Activated CD4-positive, alpha-beta memory T cell treated with anti-CD3 and anti-CD28 coated beads for 36 hours (primary cell): ENCODE measurements at places on chromosomes 6 and 20.
A peak's percentile ranks its signal among the peaks of the same experiment; 100 is the strongest.

DNA sequence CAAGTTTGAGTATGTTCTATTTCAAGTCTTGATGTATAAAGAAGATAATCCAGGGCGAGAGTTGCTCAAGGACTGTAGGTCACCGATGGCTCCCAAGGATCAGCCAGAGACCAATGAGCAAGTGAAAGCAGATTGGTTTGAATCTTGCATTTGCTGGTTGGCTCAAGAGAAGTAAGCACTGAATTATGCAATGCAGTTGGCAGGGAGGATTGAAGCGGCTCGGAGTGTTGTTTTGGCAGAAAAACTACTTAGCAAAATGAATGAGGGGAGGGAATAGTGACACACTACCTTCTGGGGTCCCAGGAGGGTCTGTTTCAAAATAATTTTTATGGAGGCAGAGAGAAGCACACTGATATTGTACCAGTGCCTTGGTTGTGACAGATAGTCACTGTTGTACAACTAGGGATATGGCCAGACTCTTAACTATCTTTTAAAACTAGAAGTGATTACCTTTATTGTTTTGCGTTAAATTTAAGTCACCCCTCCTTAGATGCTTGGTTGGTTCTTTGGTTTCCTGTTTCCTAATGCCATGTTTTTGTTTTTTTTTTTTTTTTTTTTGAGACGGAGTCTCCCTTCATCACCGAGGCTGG lies 15.7 kb downstream of the SASH1 start:
- H3K4me3 ChIP-seq = no peak overlapping the region
- no peak for DNase-seq
- no peaks in the 10 kb centered on the region for H3K4me1 ChIP-seq
- no peak overlapping the region for H3K27ac ChIP-seq
- H3K36me3 ChIP-seq = no peaks in the 10 kb centered on the region
- peaks cover 5% of the 10 kb centered on the region for H3K27me3 ChIP-seq

DNA sequence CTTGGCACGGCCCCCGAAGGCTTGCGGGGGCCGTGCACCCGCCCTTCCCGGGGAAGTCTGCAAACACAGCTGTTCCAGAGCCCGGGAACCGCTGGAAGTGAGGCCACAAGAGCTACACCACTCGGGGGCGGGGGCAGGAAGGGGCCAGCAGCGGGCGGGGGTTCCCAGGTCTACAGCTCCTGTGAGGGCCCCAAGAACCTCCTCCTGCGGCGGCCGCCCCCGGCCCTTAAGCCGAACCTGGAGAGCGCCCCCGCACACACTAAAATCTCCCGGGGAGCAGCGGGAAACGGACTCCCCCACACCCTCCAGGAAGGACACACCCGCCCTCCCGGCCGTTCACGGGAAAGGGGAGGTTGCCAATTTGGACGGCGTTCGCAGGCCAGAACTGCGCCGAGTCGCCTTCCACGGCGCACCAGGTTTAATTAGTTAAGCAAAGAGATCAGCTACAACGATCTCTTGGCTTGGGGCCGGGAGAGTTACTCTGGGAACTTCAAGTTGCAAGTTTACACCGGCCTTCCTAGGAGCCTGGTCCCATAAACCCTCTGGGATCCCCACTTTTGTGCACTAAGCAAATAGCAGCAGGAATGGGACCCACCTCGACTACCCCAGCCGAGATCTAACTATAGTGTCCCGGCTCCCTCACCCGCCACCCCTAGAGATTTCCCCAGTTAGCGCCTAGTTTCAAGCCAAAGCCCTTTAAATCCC lies 1.7 kb downstream of the JAG1 start:
- H3K27me3 ChIP-seq = peaks cover 70% of the 10 kb centered on the region
- no peaks in the 10 kb centered on the region for H3K36me3 ChIP-seq
- peak overlapping the region; percentile 69 for H3K4me3 ChIP-seq
- H3K27ac ChIP-seq = no peak overlapping the region

DNA sequence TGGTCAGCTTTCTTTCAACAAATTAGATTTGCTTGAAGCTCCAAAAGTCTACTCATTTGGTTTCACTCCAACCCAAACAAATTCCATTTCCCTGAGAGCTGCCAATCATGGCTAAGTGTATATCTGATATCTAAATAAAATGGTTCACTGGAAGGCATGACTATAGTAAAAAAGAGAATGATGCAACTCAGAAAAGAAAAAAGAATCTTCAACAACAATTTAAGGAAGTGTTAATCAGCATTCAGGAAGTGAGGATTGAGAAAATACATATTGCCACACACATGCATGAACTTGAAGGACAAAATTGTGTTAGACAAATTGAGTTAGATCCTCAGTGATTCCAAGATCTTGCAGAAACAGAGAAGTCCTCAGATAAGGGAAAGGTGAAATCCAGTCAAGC lies 972.9 kb upstream of the FLRT3 start:
- no peaks in the 10 kb centered on the region for H3K27me3 ChIP-seq
- H3K4me1 ChIP-seq = no peaks in the 10 kb centered on the region
- DNase-seq = no peak
- H3K4me3 ChIP-seq = no peak overlapping the region

DNA sequence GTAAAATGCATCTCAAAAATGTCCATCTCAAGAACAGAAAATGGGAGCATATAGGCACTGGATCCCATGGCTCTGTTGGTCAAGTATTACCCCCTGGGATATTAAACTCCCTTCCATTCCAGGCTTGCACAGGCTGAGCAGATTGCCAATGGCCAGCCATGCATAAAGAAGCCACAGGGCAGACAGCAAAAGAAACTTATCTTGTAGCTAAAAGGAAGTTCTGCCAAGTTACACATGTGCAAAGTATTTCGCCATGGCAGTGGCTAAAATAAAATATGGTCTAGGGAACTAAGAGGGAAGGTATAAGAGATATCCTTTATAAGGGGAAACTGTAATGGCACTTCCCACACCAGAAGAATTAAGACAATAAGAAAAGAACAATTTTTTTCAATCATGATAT lies 415.6 kb upstream of the BTBD3 start:
- DNase-seq = no peak
- H3K4me1 ChIP-seq = no peaks in the 10 kb centered on the region
- H3K4me3 ChIP-seq = no peak overlapping the region

- peaks cover 46% of the 10 kb centered on the region for H3K4me1 ChIP-seq
- peaks cover 51% of the 10 kb centered on the region for H3K36me3 ChIP-seq
- peak overlapping the region; percentile 29 for H3K27ac ChIP-seq
- H3K4me3 ChIP-seq = no peak overlapping the region
- no peaks in the 10 kb centered on the region for H3K27me3 ChIP-seq
Measured at GRCh38 chr6:37441651-37442050, 8.6 kb downstream of the CMTR1 start.

- peaks cover 2% of the 10 kb centered on the region for H3K36me3 ChIP-seq
- H3K27me3 ChIP-seq = peaks cover 2% of the 10 kb centered on the region
- peaks cover 25% of the 10 kb centered on the region for H3K4me1 ChIP-seq
Measured at GRCh38 chr20:20713244-20713765, 861 bp upstream of the RALGAPA2 start.

DNA sequence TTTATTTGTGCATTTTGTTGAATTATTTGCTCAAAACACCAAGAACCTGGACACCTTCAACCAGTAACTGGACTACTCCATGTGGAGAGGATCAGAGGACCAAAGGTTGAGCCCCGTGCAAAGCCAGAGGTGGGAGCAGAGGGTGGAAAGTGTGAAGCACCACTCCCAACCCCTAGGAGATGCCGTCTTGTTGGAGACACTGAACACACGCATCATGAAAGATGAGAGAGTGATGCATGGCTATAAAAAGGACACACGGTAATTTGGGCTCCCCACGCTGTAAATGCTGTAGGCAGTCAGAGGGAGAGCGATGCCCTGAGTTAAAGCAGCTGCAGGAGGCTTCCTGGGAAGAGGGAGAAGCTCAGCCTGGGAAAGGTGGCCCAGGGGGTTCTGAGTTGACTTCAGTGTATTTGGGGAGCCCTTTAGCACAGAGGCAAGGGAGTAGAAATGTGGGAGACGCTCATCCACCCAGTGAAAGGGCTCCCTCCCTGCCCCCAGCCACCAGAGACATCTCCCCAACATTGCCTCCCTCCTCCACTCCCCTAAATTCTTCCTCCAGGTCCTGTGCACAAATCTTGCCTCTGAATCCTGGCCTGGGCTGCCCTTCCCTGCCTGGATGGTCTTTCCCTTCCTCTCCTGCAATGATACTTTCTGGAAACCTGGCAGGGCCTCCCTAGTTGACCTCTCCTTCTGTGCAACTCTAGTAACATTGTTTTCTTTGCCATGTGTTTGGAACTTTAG lies 55.8 kb upstream of the IYD start:
- no peaks in the 10 kb centered on the region for H3K36me3 ChIP-seq
- peaks cover 9% of the 10 kb centered on the region for H3K4me1 ChIP-seq
- H3K27me3 ChIP-seq = peaks cover 8% of the 10 kb centered on the region

- H3K27me3 ChIP-seq = no peaks in the 10 kb centered on the region
- H3K4me3 ChIP-seq = peak overlapping the region; percentile 34
- DNase-seq = peak; percentile 67
Measured at GRCh38 chr6:80165143-80165542, 58.7 kb downstream of the BCKDHB start.

DNA sequence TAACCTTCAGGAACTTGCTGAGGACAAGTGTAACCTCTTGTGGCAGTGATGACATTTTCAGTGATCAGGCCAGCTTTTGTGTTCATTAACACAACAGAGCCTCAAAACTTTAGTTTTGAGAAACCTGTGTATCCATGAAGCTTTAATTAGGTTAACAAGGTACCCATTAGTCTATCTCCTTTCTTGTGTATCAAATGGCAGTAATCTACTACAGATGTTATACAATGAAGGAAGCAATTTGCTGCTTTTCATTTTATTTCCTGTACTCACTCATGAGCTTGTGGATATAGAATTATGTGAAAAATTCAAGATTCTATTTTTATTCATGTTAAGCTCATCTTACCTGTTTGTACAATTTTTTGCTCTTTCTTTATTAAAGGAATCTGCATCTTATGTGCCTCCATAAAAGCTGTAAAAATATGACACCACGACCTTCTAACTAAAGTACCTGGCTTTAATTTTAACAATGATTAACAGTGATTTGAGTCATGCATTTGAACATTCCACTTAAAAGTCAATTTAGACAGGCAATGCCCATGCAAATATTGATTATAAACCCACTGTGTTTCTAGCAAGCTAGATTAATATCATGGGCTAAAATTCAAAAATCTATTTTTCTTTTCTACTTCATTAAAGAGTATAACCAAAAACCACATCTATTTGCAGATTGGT lies 897.3 kb downstream of the KIF16B start:
- H3K27me3 ChIP-seq = no peaks in the 10 kb centered on the region
- no peak for DNase-seq
- no peak overlapping the region for H3K27ac ChIP-seq
- H3K36me3 ChIP-seq = no peaks in the 10 kb centered on the region
- H3K4me1 ChIP-seq = no peaks in the 10 kb centered on the region
- H3K4me3 ChIP-seq = no peak overlapping the region
